Omental fat pad (tissue), 4 donors: ENCODE measurements at places on chromosomes 13 and 19. TPM values are rescaled to one million over a fixed set of nuclear protein-coding genes. Genes with fewer than 3 reads are reported as not detected.

- no peak for DNase-seq
These were observed 47.9 kb upstream of the CEACAM21 start for GRCh38 chr19:41528106-41528505.

DNA sequence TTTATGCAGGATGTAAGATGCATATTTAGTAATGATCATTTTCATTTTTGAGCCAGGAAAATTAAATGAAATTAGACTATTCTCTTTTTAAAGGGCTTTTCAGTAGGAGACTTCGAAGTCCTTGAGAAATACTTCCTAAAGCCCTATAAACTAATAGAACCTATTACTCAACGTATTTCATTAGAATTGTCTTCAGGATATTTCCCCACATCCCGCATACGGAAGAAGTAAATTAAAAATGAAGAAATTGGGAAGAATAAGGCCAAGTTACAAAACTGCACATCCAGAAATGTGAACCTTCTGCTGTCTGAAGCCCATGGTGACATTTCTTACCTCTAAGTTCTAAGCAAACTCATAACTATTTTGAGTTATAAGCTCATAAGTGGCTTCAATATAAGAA is 66.5 kb downstream of the RXFP2 start:
- DNase-seq: no peak

DNA sequence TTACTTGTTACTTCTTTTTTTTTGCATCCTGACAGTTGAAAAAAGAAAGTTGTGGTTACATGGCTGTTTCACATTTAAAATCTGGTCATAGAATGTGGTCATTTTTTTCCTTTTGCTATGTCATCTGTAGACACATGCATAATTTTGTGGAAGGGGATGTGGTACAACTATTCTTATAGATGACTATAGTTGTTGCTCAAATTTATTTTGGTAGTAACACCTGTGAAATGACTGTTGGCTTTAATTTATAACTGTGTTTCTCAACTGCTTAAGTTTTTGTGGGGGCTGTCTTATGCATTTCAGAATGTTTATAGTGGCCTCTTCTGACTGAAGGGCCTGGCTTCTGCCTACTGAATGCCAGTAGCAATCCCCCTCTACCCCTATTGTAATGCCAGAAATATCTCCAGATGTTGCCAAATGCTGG is 130.5 kb downstream of the PAN3 start:
- DNase-seq: no peak

DNA sequence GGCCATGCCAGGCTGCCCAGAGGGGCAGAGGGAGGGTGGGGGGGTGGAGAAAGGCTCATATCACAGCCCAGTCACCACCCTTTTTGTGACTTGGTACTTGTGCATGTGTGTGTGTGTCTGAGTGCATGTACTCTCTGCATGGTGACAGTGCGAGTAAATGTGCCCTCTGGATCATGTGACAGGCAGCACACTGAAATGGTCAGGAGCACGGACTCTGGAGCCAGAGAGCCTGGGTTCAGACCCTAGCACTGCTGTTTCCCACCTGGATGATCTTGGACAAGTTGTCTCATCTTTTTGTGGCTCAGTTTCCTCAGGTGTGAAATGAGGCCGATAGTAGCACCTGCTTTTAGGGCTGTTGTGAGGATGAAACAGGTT is 2.0 kb downstream of the CIC start:
- no peak for DNase-seq

DNA sequence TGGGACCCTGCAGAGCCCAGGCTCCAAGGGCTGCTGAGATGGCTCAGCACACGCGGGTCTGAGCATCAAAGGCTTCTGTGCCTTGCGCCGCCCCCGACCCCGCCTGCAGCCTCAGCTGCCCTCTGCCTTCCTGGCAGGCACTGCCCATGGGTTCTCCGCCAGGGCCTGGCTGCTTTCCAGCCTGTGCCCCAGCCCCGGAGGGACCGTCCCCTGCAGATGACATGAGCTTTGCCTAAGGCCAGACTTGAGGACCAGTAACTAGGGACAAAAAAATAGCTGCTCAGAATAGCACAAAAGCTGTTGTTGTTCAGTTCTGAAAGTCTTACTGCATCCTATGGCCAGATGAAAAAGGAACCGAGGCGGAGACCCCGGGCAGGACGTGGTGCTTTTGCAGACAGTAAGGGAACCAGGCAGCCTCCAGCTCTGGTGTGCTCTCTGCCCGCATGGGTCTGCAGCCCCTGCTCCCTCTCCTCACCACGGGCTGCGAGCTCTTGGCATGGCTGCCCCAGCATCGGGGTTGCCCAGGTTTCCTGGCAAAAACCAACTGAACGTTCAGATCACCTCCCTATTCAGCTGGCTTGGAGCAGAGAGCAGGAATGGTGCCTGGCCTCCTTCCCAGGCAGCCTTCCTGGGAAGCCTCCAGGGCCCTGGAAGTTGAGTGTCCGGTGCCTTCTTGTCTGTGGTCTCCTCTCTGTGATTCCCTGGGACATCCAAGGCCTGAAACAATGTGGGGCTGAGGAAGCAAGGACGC is 12.5 kb upstream of the CFAP97D2 start:
- DNase-seq: no peak

The MAP4K1 gene
- 2.6 TPM for total RNA-seq

The ZNF599 gene
- total RNA-seq: 9.9 TPM

The BCAM gene
- total RNA-seq: 45.1 TPM

The GPR108 gene
- 34.5 TPM for total RNA-seq

- no peak for DNase-seq
These were observed 9.1 kb downstream of the LYL1 start for GRCh38 chr19:13093407-13094105.

The RDH8 gene
- not detected for total RNA-seq

DNA sequence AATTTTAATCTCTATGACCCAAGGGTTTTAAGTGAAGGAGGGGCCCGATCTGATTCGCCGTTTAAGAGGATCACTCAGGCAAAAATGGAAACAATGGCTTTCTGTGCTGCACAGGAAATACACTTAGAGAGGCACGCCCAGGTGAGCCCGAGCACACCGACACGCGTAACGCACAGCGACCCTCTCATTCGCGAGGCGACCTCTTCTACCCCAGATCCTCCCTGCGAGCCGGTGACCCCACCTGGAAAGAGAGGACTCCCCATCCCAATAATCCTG is 216 bp downstream of the SH2D3A start:
- no peak for DNase-seq

The CD209 gene
- total RNA-seq: 21.8 TPM

DNA sequence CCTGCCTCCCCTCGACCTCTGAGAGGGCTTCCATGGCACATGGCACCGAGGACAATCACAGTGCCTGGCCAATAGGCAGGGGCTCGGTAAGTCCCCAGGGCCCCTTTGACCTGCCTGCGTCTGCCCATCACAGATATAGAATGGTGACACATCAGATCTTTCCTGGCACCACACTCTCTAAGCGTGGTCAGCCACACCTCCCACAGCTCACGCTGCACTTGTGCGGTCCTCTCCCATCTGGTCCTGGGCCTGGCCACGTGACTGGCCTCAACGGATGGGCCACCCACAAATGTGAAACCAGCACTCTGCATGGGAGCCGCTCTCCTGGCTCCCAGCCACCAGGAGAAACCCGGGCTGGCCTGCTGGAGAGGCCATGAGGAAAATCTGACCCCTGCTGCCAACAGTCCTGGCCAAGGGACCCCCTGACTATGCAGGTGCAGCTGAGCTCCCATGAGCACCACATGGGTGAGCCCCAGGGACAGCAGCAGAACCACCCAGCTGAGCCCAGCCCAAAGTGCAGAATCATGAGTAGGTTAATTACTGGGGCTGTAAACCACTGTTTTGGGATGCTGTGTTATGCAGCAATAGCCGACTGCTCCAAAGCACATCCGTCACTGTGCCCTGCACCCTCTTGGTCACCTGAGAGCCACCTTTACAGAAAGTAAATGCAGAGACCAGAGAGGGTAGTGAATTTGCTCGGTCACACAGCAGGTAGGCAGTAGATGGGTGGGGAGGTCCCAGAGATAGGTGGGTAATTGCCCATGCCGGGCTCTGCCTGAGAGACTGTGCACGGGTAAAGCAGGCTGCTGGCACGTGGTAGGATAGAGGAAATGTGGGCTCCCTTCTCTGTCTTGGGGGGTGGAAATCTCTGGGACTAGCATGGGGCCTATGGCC is 9.7 kb upstream of the MEF2B start:
- no peak for DNase-seq

The ELL gene
- 18.1 TPM for total RNA-seq

The LYL1 gene
- 15.3 TPM for total RNA-seq

DNA sequence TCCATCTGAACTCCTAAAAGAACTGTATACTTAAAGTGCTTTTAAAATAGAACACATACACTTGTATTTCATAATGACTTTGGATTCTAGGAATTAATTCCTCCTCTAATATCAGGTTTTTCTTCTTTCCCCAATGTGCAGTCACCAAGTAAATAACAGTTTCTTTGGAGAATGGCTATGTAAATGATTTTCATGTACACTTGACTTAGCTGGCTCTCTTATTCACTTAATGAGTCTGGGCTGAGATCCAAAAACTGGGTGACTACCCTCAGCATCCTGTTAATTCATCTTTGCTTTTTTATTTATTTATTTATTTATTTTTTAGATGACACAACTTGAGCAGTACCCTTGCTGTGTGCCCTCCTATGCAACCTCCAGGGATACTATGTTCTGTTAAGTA is 1003.7 kb downstream of the SLITRK1 start:
- no peak for DNase-seq

DNA sequence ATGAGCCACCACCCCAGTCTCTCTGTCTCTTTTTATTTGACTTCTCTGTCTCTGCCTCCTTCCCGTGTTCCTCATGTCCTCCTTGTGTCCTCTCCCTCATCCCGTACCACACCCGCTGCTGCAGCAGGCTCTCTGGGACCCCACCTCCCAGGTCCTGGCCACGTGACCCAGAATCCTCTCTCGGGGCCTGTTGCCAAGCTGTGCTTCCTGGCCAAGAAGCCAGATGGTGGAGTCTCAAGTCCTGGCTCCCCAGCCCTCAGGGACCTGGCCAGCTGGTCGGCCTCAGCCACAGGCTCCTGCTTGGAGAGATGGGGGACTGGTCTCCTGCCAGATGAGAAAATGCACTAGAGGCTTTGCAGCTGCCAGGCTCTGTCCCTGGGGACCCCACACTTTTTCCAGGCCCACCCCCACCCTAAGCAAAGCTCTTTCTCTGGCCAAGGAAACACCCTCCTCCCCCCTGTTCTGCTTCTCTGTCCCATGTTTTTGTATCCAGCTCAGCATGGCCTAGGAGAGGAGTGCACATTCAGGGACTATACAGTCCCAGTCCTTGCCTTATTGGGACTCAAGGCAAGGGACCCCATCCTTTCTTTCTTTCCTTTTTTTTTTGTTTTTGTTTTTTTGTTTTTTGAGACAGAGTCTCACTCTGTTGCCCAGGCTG is 34.3 kb upstream of the SHKBP1 start:
- DNase-seq: no peak

GRCh38 chr19:1675633-1676350 is 23.4 kb upstream of the TCF3 start:
- no peak for DNase-seq

DNA sequence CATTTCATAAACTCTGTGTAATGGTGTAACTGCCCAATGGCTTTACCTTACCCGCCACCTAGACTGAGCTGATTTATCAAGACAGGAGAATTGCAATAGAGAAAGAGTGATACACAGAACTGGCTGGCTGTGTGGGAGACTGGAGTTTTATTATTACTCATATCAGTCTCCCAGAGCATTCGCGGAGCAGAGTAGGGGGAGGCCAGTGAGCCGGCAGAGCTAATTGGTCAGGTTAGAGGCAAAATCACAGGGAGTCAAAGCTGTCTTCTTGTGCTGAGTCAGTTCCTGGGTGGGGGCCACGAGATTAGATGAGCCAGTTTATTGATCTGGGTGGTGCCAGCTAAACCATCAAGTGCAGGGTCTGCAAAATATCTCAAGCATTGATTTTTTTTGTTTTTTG is 23.4 kb upstream of the SLITRK1 start:
- no peak for DNase-seq

DNA sequence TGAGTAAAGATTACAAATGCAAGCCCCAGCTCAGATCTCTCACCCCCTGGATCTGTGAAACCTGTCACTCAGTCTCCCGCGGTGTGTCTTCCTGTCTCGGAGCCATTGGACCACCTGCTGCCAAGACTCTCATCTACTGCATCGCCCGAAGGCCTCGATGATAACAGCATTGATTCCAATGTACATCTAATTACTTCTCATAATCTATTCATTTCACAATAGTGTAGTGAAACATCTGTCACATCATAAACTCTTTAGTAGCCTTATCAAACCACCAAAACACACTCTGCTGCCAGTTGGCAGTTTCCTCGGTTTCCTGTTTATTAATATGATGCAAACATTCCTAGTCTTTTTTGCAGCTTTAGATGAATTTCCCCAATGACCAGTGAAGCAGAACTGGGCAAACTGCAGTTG is 220.3 kb downstream of the POU4F1 start:
- DNase-seq: no peak

The S1PR5 gene
- total RNA-seq: 0.56 TPM

- DNase-seq: no peak
These were observed 5.6 kb upstream of the DPF1 start for GRCh38 chr19:38229585-38230073.
